ENCODE measurements at places on chromosomes 2 and 18. TPM values are rescaled to one million over a fixed set of nuclear protein-coding genes. Genes with fewer than 3 reads are reported as not detected.

Gene FBXO48
- 0.66 TPM for total RNA-seq

Gene BBS5
- 1.7 TPM for total RNA-seq

Gene HSBP1L1
- 6.5 TPM for total RNA-seq

Gene ANKRD30BL
- 0.19 TPM for total RNA-seq

DNA sequence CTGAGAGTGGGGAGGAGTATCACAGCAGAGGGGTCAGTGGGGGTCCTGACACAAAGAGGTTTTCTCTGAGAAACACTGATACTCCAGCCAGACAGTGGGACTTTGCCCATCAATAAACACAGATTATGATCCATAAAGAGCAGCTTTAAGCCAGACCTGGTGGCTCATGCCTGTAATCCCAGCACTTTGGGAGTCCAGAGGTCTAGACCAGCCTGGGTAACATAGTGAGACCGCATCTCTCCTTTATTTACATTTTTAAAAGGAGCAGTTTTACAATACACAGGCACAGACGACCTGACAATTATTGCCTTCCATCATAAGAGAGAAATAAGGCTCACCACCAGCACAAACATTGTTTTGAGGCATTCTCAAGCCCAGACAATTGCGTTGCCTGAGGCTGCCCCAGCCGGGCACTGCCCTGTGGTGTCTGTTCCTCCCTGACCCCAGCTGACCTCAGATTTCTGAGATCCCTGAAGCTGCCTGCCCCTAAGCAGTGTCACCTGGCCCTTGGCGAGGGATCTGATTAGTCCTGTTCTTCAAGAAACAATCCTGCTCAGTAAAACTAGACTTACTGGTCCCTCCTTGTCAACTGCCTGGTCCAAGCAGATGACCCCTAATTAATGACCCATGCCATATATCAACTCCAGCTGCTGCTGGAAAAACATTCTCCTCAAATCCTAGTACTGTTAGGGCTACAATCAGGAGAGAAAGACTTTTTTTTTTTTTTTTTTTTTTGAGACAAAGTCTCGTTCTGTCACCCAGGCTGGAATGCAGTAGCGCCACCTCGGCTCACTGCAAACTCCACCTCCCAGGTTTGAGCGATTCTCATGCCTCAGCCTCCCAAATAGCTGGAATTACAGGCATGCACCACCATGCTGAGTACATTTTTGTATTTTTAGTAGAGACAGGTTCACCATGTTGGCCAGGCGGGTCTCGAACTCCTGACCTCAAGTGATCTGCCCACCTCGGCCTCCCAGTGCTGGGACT lies 59.4 kb upstream of the SOS1 start:
- H3K36me3 ChIP-seq = no peaks in the 10 kb centered on the region
- no peaks in the 10 kb centered on the region for H3K27me3 ChIP-seq
- H3K4me3 ChIP-seq = no peak overlapping the region
- H3K27ac ChIP-seq = no peak overlapping the region

DNA sequence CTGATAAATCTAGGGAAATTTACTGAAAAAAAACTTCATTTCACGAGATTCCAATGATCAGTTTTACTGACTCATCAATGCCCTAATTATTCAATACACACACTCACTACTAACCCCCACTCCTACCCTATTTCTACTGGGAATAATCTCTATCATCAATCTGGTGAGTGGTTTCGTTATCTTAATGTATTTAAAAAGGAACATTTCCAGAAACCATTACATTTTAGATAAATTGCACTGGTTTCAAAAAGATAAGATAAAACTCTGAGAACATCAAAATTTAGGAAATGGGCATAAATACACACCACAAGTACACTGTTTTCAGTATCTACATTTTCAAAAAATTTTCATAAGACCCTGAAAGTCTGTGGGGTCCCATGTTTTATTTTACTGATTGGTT lies 471.4 kb upstream of the PKDCC start:
- no peak for DNase-seq
- H3K4me1 ChIP-seq = no peaks in the 10 kb centered on the region
- no peaks in the 10 kb centered on the region for H3K27me3 ChIP-seq
- H3K36me3 ChIP-seq = no peaks in the 10 kb centered on the region

- H3K27ac ChIP-seq = no peak overlapping the region
- H3K36me3 ChIP-seq = peaks cover 11% of the 10 kb centered on the region
- H3K27me3 ChIP-seq = no peaks in the 10 kb centered on the region
- H3K4me3 ChIP-seq = no peak overlapping the region
Measured at GRCh38 chr2:207571370-207571769, 41.6 kb downstream of the CREB1 start.

DNA sequence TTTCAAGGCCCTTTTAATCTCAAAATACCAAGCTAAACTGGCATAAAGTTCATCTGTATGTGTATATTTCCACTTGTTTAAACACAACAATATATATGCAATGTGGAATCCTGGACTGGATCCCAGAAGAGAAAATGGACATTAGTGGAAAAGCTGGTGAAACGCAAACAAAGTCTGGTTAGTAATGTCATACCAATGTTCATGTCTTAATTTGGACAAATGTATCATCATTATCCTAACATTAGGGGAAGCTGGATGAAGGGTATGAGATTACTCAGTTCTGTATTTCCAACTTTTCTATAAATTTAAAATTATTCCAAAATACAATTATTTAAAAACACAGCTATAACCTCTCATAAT lies 3.8 kb downstream of the SP3 start:
- H3K36me3 ChIP-seq = no peaks in the 10 kb centered on the region
- no peak overlapping the region for H3K27ac ChIP-seq
- no peaks in the 10 kb centered on the region for H3K4me1 ChIP-seq

DNA sequence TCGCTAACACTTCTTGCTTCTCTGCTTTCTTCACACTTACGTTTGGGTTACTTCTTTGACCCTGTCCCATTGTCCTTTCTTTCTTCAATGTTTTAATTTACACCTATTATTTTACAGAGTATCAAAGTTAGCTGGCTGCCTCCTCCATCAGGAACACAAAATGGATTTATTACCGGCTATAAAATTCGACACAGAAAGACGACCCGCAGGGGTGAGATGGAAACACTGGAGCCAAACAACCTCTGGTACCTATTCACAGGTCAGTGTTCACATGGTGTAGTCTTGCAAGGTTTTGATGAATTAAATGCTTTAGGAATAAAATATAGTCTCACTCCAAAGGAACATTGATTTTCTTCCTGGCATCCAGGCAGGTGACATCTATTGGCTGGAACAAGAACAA lies 919.0 kb downstream of the MBD2 start:
- no peaks in the 10 kb centered on the region for H3K4me1 ChIP-seq
- no peaks in the 10 kb centered on the region for H3K36me3 ChIP-seq
- no peaks in the 10 kb centered on the region for H3K27me3 ChIP-seq
- H3K4me3 ChIP-seq = no peak overlapping the region
- H3K27ac ChIP-seq = no peak overlapping the region
- DNase-seq = no peak

DNA sequence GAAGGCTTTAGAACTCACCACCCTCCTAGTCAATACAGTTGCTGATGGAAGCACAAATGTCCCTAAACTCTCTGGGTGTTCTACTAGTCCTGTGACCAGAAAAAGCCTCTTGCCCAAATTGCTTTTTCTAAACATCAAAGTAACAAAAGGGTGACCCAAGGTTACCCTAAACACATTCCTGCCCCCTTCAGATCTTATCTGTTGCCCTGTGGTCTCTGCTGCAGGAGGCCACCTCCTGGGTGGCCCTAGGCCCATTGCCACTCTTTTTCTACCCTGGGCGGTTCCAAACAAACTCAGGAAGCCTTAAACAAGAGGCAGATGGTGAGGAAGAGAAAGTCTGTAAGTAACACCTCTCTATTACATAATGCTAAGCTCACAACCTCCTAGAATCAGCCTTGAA lies 3.3 kb downstream of the RNF152 start:
- no peaks in the 10 kb centered on the region for H3K36me3 ChIP-seq
- peaks cover 7% of the 10 kb centered on the region for H3K4me1 ChIP-seq
- H3K27ac ChIP-seq = no peak overlapping the region
- H3K27me3 ChIP-seq = peaks cover 50% of the 10 kb centered on the region
- H3K4me3 ChIP-seq = no peak overlapping the region
- DNase-seq = no peak

DNA sequence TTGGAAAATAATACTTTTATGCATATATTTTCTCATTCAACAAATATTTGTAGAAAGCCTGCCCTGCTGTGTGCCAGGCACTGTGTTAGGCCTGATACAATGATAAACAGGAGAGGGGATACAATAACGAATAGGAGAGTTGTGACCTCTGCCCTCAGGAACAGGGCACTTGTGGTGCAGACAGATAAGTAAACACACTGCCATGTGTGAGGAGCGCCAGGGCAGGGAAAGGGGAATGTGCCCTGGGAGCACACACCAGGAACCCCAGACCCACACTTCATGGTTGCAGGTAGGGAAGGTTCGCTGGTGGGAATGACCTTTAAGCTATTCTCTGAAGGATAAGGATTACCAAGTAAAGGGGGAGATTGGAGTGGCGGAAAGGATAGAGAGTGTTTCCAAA lies 42.2 kb upstream of the DSC1 start:
- peaks cover 2% of the 10 kb centered on the region for H3K4me1 ChIP-seq
- no peaks in the 10 kb centered on the region for H3K36me3 ChIP-seq
- no peak overlapping the region for H3K4me3 ChIP-seq
- no peak for DNase-seq

GRCh38 chr18:11672846-11673454 lies 16.1 kb upstream of the GNAL start:
- no peak for DNase-seq
- H3K27me3 ChIP-seq = no peaks in the 10 kb centered on the region
- no peak overlapping the region for H3K27ac ChIP-seq
- no peak overlapping the region for H3K4me3 ChIP-seq
- no peaks in the 10 kb centered on the region for H3K36me3 ChIP-seq

- H3K27ac ChIP-seq = no peak overlapping the region
- no peaks in the 10 kb centered on the region for H3K4me1 ChIP-seq
- no peak for DNase-seq
- peaks cover 43% of the 10 kb centered on the region for H3K36me3 ChIP-seq
- H3K27me3 ChIP-seq = no peaks in the 10 kb centered on the region
- H3K4me3 ChIP-seq = no peak overlapping the region
Measured at GRCh38 chr2:119960821-119961220, 52.1 kb upstream of the EPB41L5 start.

GRCh38 chr2:238244151-238244550 lies 4.3 kb upstream of the HES6 start:
- DNase-seq = no peak
- peaks cover 28% of the 10 kb centered on the region for H3K27me3 ChIP-seq
- H3K4me1 ChIP-seq = peaks cover 4% of the 10 kb centered on the region
- peaks cover 11% of the 10 kb centered on the region for H3K36me3 ChIP-seq
- no peak overlapping the region for H3K4me3 ChIP-seq

DNA sequence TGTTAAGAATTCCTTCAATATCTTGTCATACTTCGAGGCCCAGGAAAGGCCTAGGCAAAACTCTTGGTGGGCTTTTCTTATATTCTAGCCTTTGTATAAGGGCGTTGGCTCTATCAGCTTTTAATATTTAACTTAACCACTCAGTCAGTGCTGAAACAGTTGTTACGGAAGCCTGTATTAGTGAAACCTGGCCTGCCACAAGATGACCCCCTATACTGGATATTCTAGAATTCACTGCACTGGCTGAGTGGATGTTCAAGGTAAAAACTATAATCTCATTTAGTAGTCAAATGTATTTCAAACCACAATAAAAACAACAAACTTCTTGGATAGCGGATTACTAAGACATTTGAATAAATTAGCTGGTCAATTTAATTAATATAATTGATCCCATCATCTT lies 91.7 kb upstream of the HNMT start:
- DNase-seq = no peak
- H3K36me3 ChIP-seq = no peaks in the 10 kb centered on the region
- no peaks in the 10 kb centered on the region for H3K4me1 ChIP-seq
- H3K27me3 ChIP-seq = no peaks in the 10 kb centered on the region

DNA sequence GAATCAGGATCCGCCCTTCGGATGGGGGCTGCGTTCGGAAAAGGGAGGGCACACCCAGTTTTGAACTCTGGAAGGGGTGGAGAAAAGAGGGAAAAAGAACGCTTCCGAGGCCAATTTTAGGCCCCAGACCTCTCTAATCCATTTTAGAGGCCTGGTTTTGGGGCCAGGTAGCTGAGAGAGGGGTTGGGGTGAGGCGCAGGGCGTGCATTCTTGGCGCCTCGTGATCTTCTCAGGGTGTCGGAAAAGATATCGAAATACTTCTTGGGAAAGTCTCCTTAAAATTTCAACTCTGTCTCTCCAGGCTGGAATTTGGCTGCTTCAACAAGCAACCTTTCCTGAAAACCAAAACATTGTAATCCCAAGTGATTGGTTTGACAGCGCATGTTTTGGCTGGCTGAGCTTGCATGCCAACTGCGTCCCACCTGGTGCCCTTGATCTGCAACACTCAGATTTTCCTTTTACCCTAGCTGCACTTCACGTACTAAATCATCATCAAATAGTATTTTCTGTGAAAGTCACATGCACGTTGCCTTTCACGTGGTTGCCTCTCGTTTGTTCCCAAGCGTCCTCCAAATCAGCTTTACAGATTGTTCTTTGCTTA lies 864 bp upstream of the XPO1 start:
- no peak for DNase-seq
- H3K4me3 ChIP-seq = peak overlapping the region; percentile 94
- no peaks in the 10 kb centered on the region for H3K36me3 ChIP-seq

DNA sequence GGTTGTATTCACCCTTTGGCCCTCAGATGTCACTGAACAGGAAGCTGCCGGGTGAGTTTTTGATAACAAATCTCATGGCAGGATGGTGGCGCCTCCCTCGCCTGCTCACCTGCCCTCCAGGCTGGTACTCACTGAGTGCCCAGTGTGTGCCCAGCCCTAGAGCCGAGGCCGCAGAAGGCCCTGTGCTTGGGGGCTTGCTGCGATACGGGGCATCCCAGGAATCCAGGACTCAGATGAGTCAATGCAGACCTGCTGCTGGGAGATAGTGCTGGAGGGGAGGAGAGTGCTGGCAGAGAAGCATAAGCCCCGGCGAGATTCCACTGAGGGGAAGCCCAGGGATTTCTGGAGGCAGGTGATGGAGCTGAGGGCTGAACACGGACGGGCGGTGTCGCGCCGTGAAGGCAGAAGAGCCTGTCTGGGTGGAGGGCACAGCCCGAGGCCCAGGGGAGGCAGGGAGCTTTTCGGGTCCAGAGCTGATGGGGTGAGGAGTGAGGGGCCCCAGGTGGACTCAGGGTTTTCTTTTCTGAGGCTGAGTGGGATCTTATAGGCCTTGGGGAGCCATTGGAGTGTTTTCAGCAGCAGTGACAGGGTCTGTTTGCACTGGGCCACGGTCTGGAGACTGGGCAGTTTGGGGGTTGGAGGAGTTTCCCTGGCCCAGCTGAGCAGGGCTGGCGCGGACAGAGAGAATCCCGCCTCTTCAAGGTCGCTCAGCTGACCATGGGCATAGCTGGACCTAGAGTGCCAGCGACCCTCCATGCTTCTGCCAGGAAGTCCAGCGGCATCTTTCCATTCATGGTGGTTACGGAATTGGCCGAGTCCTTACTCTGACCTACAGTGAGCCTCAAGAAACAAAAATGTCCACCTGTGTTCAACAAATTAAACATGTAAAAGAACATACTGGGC lies 35.5 kb downstream of the LDLRAD4 start:
- peaks cover 4% of the 10 kb centered on the region for H3K4me1 ChIP-seq
- no peak overlapping the region for H3K4me3 ChIP-seq
- no peak overlapping the region for H3K27ac ChIP-seq
- H3K36me3 ChIP-seq = peaks cover 24% of the 10 kb centered on the region
- H3K27me3 ChIP-seq = no peaks in the 10 kb centered on the region

GRCh38 chr18:23945416-23946079 lies 69.0 kb upstream of the TTC39C start:
- peaks cover 5% of the 10 kb centered on the region for H3K4me1 ChIP-seq
- no peak for DNase-seq
- H3K27me3 ChIP-seq = no peaks in the 10 kb centered on the region
- no peak overlapping the region for H3K27ac ChIP-seq
- no peaks in the 10 kb centered on the region for H3K36me3 ChIP-seq

- H3K27ac ChIP-seq = no peak overlapping the region
- DNase-seq = no peak
- no peaks in the 10 kb centered on the region for H3K27me3 ChIP-seq
- H3K36me3 ChIP-seq = peaks cover 4% of the 10 kb centered on the region
- H3K4me3 ChIP-seq = no peak overlapping the region
Measured at GRCh38 chr2:36534275-36534799, 63.6 kb downstream of the FEZ2 start.

Measured in thymus (tissue), 14 donors.